ENCODE measurements at places on chromosomes 11 and 22. TPM values are rescaled to one million over a fixed set of nuclear protein-coding genes. Genes with fewer than 3 reads are reported as not detected.
A peak's percentile ranks its signal among the peaks of the same experiment; 100 is the strongest.

Gene OR52H1
- not detected for total RNA-seq

- no peak overlapping the region for H3K27ac ChIP-seq
- no peak for DNase-seq
- no peaks in the 10 kb centered on the region for H3K4me1 ChIP-seq
- H3K4me3 ChIP-seq: no peak overlapping the region
Measured at GRCh38 chr11:23404225-23405160, 544.2 kb upstream of the CCDC179 start.

- no peak overlapping the region for H3K27ac ChIP-seq
- H3K4me3 ChIP-seq: no peak overlapping the region
- peaks cover 4% of the 10 kb centered on the region for H3K27me3 ChIP-seq
- no peaks in the 10 kb centered on the region for H3K4me1 ChIP-seq
- H3K36me3 ChIP-seq: no peaks in the 10 kb centered on the region
- DNase-seq: no peak
Measured at GRCh38 chr11:1040428-1041148, 4.1 kb upstream of the MUC6 start.

GRCh38 chr22:24502541-24502940 lies 7.4 kb downstream of the UPB1 start:
- H3K4me1 ChIP-seq: peaks cover 23% of the 10 kb centered on the region
- H3K4me3 ChIP-seq: no peak overlapping the region

DNA sequence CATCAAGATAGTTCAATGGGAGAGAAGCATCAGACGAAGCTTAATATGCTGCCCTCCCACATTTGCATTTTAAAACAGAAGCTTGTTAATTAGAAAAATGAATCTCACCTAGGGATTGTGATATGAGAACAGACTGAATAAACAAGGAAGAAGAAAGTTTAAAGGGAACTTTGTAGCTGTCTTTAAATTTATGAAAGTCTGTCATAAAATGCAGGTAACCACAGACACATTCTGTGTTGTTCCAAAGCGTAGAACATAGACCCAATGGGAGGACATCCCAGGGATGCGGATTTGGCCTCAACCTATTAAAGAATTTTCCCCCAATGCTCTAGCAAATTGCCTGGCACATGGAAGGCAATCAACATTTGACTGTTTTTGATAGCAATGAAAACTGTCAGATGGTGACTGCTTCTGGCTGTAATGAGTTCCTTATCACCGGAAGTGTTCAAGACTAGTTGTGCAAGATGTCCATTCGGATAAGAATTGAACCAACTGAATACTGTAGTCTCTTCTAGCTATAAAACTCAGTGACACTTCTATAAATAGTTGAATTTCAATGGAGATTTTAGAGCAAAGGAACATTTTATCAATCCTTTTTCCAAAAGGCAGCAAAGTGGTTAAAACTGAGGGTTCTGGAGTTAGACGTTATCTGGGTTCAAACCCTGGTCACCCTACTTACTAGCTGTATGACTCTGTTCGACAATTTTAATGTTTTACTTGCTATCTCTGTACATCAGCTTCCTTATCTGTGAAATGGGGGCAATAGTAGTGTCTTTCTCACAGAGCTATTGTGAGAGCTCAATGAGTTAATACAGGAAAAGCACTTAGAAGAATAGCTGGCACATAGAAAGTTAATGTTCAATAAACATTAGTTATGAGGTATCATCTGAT lies 64.9 kb downstream of the LIF start:
- peaks cover 6% of the 10 kb centered on the region for H3K36me3 ChIP-seq
- H3K27ac ChIP-seq: peak overlapping the region; percentile 64
- peaks cover 93% of the 10 kb centered on the region for H3K4me1 ChIP-seq
- no peak overlapping the region for H3K4me3 ChIP-seq

- no peaks in the 10 kb centered on the region for H3K4me1 ChIP-seq
- no peaks in the 10 kb centered on the region for H3K36me3 ChIP-seq
- no peak overlapping the region for H3K4me3 ChIP-seq
- DNase-seq: no peak
- peaks cover 5% of the 10 kb centered on the region for H3K27me3 ChIP-seq
Measured at GRCh38 chr11:1830322-1831223, 4.2 kb upstream of the SYT8 start.

DNA sequence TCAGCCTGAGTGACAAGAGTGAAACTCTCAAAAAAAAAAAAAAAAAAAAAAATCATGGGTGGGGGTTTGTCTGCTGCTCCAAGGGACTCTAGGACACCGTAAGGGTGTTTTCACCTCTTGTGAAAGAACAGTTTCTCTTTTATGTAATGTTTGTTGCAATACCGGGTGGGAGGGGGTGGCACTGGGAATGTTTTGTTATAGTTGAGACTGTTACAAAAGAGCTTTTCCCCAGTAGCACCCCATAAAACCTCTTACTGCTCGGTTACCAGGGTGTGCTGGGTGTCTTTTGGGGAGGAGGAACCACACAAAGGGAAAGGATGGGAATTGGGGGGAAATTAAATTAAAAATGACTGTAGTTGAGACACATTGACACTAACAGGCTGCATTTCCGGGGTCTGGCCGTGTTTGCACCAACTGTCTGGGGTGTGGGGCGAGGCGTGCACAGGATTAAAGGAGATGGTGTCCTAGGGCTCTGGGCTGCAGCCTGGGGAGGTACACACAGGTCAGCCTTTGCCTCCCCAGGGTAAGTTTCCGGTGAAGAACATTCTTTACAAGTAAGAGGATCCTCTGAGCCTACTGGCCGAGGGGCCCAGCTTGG lies 1.6 kb downstream of the NFAM1 start:
- H3K27me3 ChIP-seq: peaks cover 17% of the 10 kb centered on the region
- H3K4me1 ChIP-seq: no peaks in the 10 kb centered on the region
- H3K4me3 ChIP-seq: no peak overlapping the region
- H3K36me3 ChIP-seq: no peaks in the 10 kb centered on the region
- H3K27ac ChIP-seq: no peak overlapping the region

- no peak for DNase-seq
- no peaks in the 10 kb centered on the region for H3K4me1 ChIP-seq
- no peaks in the 10 kb centered on the region for H3K27me3 ChIP-seq
- no peaks in the 10 kb centered on the region for H3K36me3 ChIP-seq
- no peak within 1 kb of the TSS for H3K27ac ChIP-seq
- no peak within 1 kb of the TSS for H3K4me3 ChIP-seq
Measured at GRCh38 chr11:26331911-26332571, at the start of gene ANO3. Gene ANO3, plus strand, starts transcription at chr11:26332130. Its CDS starts 146 bp downstream, at chr11:26332276.

GRCh38 chr11:112186304-112186703 lies 11.0 kb downstream of the BCO2 start:
- H3K27me3 ChIP-seq: peaks cover 6% of the 10 kb centered on the region
- no peak overlapping the region for H3K4me3 ChIP-seq
- no peaks in the 10 kb centered on the region for H3K36me3 ChIP-seq
- H3K4me1 ChIP-seq: no peaks in the 10 kb centered on the region
- no peak overlapping the region for H3K27ac ChIP-seq

DNA sequence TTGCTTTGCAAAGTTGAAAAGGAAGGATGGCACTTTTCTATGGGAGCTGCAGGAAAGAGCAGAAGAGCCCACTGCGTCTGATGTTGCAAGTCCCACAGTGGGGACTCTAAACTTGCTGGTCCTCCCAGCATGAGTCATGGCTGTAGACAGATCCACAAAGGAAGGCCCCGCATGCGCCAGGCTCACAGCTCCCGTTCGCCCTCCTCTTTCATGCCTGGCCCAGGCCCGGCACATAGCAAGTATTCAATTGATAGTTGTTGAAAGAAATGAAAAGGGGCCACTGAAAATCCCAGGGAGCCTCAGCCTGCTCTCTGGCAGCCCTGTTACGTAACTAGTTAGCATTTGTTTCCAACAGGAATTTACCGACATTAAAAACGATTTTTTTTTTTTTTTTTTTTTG lies 18.9 kb downstream of the AP1B1 start:
- H3K4me3 ChIP-seq: no peak overlapping the region
- peaks cover 11% of the 10 kb centered on the region for H3K4me1 ChIP-seq
- H3K27ac ChIP-seq: no peak overlapping the region
- DNase-seq: no peak

All from activated CD4-positive, alpha-beta memory T cell treated with anti-CD3 and anti-CD28 coated beads, Interleukin-2, amount 10 ng/mL, durations not matched to agents 7 days and 5 days (primary cell).